GM04504 (cell line): ENCODE measurements at places on chromosomes 11 and 22.
A peak's percentile ranks its signal among the peaks of the same experiment; 100 is the strongest.

GRCh38 chr22:47474895-47475294 is 712.4 kb downstream of the TBC1D22A start:
- DNase-seq = no peak

DNA sequence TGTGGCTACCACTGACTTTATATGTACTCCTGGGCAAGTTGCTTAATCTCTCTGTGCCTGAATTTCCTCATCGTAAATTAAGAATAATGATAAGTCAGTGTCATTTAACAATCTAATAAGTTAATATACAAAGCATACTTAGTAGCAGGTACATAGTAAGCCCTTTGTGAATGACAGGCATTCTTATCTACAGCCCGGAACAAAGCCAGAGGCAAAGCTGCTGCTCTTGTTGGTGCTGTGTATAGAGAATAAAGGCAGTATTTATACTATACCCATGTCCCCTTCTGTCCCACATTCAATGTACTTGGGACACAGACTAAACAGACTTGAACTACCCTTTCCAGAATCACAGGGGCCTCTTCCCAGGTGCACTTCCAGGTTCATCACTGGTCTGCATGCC is 229.7 kb upstream of the NCAM1 start:
- no peak for DNase-seq

- no peak for DNase-seq
These were observed 6.9 kb downstream of the TNNT3 start for GRCh38 chr11:1926156-1927025.

DNA sequence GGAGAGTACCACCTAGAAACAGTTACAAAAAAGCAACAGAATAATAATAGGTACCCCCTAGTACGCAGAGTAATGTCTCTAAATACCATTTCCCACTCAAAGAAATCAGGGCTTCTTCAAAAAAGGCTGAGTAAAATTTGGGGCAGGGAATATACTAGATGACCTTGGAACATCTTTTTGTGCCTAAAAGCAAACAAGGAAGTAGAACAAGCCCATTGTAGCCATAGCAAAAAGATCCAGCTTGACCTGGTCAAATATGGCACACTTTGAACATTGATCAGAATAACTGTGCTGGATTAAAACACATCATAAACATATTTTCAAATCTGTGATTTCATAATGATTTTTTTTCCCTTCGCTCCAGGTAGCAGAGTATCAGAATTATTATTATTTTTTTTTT is 91.5 kb downstream of the YAP1 start:
- no peak for DNase-seq

GRCh38 chr22:35023692-35024363 is 42.1 kb upstream of the ISX start:
- DNase-seq = no peak

- DNase-seq = no peak
These were observed 15.6 kb downstream of the NPTXR start for GRCh38 chr22:38828191-38828590.

DNA sequence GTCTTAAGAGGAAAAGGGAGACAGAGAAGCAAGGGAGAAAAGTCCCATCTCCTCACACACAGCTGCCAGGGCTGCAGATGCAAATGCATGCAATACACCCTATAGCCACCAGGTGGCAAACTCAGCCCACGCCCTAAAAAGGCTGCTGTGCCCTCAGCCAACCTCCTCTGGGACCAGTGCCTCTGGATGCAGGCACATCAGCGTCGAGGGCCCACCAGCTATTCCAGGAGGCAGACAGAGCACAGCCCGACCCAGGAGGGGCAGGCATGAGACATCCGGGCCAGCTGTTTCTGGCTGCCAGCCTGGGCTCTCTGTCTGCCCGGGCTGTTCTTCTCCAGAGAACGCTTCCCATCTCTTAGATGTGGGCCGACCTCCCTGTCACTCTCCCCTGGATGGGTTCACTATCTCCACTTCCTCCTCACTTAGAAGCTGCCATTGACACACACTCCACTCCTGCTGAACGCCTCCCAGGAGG is 39.7 kb downstream of the TPBGL start:
- no peak for DNase-seq

DNA sequence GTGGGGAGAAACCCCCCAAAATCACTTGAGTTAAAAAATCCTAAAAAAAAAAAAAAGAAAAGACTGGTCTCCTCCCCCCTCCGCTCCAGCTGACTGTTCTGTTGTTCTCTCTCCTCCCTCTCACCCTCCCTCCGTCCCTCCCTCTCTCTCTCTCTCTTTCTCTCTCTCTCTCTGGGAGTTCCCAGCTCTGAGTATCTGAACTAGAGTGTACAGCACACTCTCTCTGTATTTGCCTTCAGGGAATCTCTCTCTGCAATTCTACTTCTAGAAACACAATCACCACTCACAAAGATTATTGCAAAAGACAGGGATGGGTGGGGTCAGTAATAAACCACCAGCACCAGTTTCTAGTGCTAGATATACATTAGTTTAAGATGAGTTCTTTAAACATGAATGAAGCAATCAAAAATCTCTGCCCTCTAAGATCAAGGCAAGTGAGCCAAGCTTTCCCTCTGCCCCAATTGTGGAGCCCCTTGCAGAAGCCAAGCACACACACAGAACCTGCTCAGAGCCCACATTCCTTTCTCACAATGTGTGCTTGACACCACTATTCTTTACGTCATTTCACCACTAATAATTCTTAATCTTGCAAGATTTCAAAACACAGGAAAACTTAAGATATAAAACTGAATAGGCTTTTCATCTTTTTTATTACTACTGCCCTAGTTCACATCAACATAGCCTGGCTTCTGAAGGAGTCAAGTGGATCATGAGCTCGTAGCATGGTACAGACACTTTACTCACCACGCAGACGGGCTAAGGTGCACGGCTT is 133.5 kb downstream of the RBFOX2 start:
- DNase-seq = peak; percentile 75
